Stimulated activated CD4-positive, alpha-beta T cell treated with anti-CD3 and anti-CD28 coated beads, Interleukin-2, amount 100 ng/mL, for 48 hours (primary cell): ENCODE measurements at places on chromosomes 3 and 15.

- DNase-seq: no peak
These were observed 27.9 kb downstream of the GTPBP8 start for GRCh38 chr3:113018536-113019181.

- DNase-seq: no peak
These were observed 8.1 kb downstream of the PXYLP1 start for GRCh38 chr3:141239511-141240281.

GRCh38 chr3:170154084-170154483 lies 27.4 kb downstream of the PHC3 start:
- DNase-seq: no peak

GRCh38 chr3:59258550-59259260 lies 208.9 kb upstream of the CFAP20DC start:
- no peak for DNase-seq

DNA sequence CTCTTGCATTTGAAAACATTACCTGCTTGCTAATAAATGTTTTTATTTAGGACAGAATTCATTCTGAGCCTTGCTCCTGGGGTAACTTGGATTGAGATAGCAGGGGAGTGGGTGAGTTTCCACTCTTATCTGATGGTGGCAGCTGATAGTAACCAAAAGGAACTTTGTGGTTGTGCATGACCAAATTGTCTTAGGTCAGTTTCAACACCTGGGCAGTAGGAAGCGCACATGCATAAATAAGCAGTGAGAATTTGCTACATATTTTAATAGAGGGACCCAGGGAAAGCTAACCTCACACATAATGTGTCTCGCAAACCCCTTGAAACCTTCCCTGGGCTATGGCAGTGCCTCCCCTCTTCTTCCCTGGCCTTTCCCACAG lies 65.4 kb upstream of the XCR1 start:
- DNase-seq: no peak

DNA sequence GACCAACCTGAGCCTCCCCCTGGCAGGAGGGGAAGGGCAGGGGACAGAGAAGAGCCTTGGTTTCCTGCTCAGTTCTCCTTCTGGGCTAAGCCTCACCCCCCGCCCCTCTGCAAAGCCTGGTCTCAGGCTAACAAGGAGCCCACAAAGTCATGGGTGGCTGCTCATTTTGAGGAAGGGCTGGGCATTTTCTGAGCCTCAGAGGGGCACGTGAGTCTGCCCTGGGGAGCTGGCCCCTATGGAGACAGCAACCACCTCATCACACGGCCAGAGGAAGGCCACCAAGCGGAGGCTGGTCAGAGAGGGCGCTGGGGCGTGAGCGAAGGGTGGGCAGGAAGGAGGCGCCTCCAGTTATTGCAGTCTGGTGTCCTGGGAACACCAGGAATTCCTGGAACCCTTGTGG lies 18.7 kb downstream of the ABTB1 start:
- no peak for DNase-seq

DNA sequence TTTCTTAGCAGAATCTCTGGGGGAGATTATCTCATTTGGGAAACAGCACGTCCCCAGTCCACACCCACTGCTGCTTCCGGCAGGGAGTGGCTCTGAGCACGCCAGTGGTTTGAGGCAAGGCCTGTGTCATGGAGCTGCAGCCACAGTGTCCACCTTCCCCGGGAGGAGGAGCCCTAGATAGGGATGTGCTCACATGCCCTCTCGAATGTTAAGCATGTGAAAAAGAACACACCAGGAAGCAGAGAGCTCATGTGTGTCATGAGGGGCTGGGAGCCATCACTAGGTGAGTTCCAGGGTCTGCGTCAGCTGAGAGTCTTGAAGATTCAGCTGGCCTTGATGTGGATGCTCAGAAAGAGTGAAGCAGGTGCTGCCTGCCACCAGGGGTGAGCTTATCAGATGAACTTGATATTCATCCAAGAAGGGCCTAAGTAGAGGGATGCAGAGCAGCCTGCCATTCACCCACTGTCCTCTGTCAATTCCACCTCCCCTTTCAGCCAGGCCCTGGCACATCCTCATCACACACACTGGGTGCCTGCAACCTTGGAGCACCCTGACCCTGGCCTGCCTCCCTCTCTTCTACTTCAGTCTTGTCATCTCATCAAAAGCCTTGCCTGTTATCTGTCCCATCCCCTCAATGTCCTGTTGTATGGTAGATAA lies 16.3 kb downstream of the ITGA11 start:
- DNase-seq: no peak

DNA sequence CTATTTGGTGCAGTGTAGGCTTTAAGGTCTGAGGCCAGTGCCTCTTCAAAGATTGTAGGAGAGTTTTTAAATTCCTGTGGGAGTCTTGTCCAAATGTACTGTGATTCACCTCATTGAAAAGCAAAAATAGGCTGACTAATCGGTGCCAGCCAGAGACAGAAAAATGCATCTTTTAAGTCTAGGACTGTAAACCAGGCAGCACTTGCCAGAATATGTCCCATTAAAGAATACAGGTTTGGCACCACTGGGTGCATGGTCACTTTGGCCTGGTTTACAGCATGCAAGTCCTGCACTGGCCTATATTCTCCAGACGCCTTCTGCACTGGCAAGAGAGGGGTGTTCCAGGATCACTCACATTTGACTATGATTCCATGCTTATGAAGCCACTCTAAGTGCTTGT lies 20.3 kb upstream of the NOX5 start:
- DNase-seq: no peak
